ENCODE measurements at places on chromosomes 11 and 22. TPM values are rescaled to one million over a fixed set of nuclear protein-coding genes. Genes with fewer than 3 reads are reported as not detected.

- H3K27me3 ChIP-seq: peaks cover 21% of the 10 kb centered on the region
- no peaks in the 10 kb centered on the region for H3K36me3 ChIP-seq
- H3K4me1 ChIP-seq: peaks cover 19% of the 10 kb centered on the region
These were observed 85.0 kb upstream of the CLPB start for GRCh38 chr11:72519220-72519881.

DNA sequence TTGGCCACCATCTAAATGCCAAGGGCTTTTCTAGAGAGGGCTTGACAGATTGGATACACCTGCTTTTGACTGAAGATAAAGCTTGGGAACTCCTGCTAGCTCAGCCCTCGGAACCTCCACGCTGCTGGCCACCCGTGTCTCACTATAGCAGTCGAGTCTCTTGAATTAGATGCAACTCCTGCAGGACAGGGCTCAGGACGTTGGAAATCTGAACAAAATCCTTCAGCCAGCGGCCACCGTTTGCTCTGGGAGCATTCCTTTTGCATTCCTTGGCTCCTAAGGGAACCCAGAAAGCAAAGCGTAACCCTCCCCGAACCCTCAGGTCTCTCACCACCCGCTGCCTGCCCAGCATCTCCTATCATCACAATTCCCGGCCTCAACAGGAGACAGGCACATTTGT, 77.8 kb downstream of the GRIK4 start:
- no peak overlapping the region for H3K4me3 ChIP-seq
- no peak for DNase-seq
- no peaks in the 10 kb centered on the region for H3K36me3 ChIP-seq

GRCh38 chr11:102047305-102047924, at the start of gene CFAP300:
Gene CFAP300, plus strand, starts transcription at chr11:102047437. Its CDS starts 34 bp downstream, at chr11:102047471.
- no peaks in the 10 kb centered on the region for H3K36me3 ChIP-seq
- H3K4me3 ChIP-seq: peak within 1 kb of the TSS; percentile 43
- H3K27me3 ChIP-seq: peaks cover 35% of the 10 kb centered on the region
- H3K27ac ChIP-seq: no peak within 1 kb of the TSS
- peaks cover 5% of the 10 kb centered on the region for H3K4me1 ChIP-seq
- peak; percentile 80 for DNase-seq

DNA sequence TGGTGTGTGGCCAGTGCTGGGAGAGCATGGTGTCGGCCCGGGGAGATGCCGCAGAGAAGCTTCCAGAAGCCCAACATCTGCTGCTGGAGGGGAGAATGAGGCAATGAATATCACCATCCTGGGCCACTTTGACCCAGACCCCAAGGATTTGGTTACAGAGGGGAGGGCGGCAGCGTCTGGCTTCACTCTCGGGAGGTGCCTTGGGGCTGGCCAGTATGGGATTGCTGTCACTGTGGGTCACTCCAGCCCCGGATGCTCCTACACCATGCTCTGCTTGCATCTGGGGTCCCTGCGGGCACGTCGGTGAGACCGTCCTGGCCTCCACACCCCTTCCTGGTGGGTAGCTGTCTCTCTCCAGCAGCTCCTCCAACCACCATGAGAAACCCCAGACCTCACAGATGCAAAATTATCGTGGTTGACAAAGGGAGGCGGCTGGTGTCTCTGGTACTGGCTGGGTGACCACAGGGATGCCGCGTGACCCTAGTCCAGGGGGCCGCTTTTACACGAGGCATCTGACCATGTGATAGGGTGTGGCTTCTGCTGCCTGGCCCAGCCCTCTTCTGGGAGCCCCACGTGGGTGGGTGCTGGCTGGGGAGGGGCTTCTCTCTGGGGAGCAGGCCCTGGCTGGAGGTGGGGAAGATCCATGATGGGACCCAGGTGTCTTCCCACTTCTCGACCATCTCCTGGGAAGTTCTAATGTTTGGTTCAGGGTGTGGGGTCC, 5.7 kb downstream of the KCNQ1 start:
- DNase-seq: no peak
- no peak overlapping the region for H3K4me3 ChIP-seq
- H3K27me3 ChIP-seq: peaks cover 2% of the 10 kb centered on the region

- no peaks in the 10 kb centered on the region for H3K27me3 ChIP-seq
- no peaks in the 10 kb centered on the region for H3K36me3 ChIP-seq
- no peaks in the 10 kb centered on the region for H3K4me1 ChIP-seq
- no peak overlapping the region for H3K27ac ChIP-seq
These were observed 913.6 kb downstream of the NTM start for GRCh38 chr11:132284048-132284447.

GRCh38 chr11:44727373-44728287, 868 bp downstream of the TSPAN18 start:
- peaks cover 38% of the 10 kb centered on the region for H3K4me1 ChIP-seq
- peak; percentile 93 for DNase-seq
- H3K4me3 ChIP-seq: peak overlapping the region; percentile 87
- H3K36me3 ChIP-seq: no peaks in the 10 kb centered on the region

GRCh38 chr22:44620129-44620840, 81.7 kb upstream of the PRR5 start:
- H3K36me3 ChIP-seq: no peaks in the 10 kb centered on the region
- no peak overlapping the region for H3K27ac ChIP-seq
- peak; percentile 96 for DNase-seq
- peaks cover 2% of the 10 kb centered on the region for H3K27me3 ChIP-seq

- peaks cover 8% of the 10 kb centered on the region for H3K36me3 ChIP-seq
- no peak overlapping the region for H3K27ac ChIP-seq
- no peak for DNase-seq
These were observed 45.1 kb downstream of the THAP12 start for GRCh38 chr11:76335842-76336241.

GRCh38 chr11:88175569-88176075, 379 bp upstream of the RAB38 start:
- peak overlapping the region; percentile 86 for H3K4me3 ChIP-seq
- peaks cover 1% of the 10 kb centered on the region for H3K27me3 ChIP-seq
- no peak overlapping the region for H3K27ac ChIP-seq
- no peak for DNase-seq

GRCh38 chr22:29072979-29073617, at the start of gene KREMEN1:
Gene KREMEN1, plus strand, starts transcription at chr22:29073035. Its CDS starts 96 bp downstream, at chr22:29073131.
- peak within 1 kb of the TSS; percentile 76 for H3K4me3 ChIP-seq
- peaks cover 18% of the 10 kb centered on the region for H3K4me1 ChIP-seq
- H3K27ac ChIP-seq: no peak within 1 kb of the TSS
- H3K36me3 ChIP-seq: no peaks in the 10 kb centered on the region

DNA sequence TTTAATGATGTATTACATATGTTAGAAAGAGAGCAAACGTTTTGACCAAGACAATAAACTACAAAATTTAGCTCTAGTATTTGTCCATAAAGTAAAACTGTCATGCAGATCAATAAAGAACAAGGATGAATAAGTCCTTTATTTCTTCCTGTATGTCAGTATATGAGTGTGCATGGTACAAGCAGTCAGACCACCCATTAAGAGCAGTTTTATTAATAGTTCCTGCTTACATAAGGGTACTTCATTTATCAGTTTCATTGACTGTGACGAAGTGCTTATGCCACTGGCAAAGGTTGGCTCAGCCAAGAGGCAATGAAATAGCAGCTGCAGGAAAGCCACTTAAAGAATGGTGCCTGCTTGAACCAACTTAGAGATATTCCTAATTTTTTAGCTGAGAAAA, 913.0 kb upstream of the CNTN5 start:
- no peaks in the 10 kb centered on the region for H3K4me1 ChIP-seq
- H3K36me3 ChIP-seq: no peaks in the 10 kb centered on the region
- H3K4me3 ChIP-seq: no peak overlapping the region
- H3K27ac ChIP-seq: no peak overlapping the region
- no peak for DNase-seq

The DTX4 gene
- 0.47 TPM for total RNA-seq

The TRIM34 gene
- total RNA-seq: 5.3 TPM

All from activated CD4-positive, alpha-beta T cell treated with anti-CD3 and anti-CD28 coated beads, Interleukin-2, amount 10 ng/mL, durations not matched to agents 24 days and 14 days (primary cell).